ENCODE measurements at places on chromosomes 6 and 20.

- DNase-seq = no peak
Observed at GRCh38 chr6:84618046-84618752, 146.2 kb downstream of the TBX18 start.

- DNase-seq = no peak
Observed at GRCh38 chr20:831251-831650, 2.3 kb upstream of the FAM110A start.

GRCh38 chr20:62319346-62319909 is 16.6 kb downstream of the ADRM1 start:
- no peak for DNase-seq

DNA sequence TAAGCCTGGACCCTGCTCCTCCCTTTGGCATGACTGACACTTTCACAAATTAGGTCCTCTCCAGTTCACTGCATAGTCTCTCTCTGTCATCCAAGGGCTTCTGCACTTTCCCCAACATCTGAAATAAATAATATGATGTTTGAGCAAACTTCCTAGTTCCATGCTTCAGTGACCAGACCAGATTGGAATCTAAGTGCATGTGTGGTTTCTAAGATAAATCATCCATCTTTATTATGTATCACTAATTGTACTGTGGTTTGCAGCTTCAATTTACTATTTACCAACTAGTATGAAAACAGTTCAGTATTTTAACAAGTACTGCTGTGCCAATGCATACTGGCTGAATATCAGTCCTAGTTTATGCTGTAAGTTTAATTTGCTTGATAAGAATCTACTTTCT is 18.7 kb downstream of the SESN1 start:
- no peak for DNase-seq

DNA sequence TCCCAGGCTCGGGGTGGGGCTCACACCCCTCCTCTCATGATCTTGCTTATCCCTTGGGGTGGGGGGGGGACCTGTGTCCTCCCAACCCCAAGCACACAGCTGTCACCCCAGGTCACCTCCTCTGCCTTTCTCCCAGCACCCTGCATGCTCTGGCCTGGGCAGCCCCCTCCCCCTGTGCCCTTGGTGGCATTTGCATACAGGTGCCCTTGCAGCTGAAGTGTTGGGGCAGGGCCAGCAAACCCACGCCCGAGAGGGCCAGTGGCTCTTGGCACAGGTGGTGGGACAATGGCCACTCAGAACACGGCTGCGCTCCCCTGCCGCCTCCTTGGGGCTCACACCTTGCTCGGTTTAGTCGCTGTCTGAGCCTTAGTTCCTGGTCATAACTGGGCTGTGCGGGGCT is 11.3 kb upstream of the MYT1 start:
- DNase-seq = no peak

DNA sequence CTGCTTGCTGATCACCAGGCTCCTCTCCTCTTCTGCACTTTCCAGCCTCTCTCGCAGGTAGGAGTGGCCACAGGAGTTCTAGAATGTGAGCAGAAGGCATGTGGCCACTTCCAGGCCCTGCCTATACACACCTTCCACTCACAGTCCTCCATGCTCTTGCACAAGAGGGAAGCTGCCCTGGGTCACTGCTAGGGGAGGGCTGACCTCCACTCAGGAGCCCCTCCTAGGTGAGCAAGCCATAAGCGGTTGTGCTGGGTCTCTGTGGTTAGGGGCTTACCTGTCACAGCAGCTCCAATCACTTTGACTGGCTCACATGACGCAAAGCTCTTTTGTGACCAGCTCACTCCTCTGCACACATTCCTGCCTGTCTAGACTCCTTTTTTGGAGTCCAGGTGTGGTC is 68.2 kb downstream of the TMEM242 start:
- DNase-seq = no peak

DNA sequence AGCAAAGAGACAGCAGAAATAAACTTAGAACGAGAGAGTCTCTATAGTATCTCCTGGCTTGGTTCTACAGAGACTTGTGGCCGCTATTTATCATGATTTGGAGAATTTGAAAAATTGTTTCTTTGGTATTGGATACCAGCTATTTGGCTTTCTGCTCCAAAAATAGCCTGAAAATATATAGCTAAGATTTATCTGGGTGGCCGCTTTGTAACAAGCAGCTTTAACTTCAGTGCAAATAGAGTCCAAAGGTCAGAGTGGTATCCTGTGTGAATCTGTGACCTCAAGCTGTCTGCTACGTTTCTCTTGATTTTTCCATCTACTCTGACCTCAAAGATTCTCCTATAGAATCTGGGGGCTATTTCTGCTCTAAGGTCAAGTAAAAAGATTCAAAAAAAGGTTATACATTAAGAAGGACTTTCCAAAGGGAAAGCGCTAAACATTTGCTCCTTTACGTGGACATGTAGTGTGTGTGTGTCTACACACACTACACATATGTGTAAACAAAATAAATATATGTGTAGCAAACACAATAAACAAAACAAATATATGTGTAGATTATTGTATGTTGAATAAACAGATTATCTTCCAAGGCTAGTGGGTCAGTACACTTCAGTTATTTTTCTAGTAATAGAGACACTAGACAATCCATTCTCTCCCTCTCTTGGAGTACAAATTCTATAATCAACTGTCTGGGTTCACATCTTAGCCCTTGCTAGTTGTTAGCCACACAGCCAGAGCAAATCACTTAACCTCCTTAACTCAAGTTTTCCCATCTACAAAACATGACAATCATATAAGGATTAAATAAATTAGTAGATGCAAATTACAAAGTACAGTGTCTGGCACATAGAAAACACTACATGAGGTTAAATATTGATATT is 40.8 kb downstream of the CHD6 start:
- DNase-seq = peak; percentile 38

DNA sequence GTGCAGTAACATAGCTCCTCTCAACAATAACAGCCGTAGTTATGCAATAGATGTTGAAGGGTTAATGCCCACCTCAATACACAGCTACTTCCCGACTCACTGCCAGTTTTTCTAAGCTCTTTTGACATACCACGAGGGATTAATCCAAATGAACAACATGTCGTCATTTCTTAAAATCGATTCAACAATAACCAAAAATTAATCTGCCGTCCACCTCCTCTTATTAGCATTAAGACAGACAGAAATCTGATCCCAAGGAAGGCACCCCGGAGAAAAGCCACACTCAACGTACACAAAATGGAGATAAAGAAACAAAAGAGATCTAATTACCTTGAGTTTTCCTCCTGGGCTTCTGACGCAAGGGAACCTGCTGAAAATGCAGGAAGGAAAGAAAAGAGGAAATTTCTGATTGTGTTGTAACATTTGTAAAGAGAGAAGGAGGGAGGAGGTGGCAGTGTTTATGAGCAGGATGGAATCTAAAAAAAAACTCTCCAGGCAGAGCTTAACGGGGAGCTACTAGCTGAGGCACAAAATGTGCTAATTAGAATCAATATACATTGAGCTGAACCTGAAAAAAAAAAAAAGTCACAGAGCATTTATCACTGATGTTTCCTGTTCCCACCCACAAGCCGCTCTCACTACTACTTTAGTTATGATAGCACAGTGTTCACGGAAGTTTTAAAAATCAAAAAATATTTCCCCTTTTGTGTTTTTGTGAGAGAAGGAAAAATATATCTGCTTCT is 109.3 kb downstream of the IPCEF1 start:
- DNase-seq = no peak

DNA sequence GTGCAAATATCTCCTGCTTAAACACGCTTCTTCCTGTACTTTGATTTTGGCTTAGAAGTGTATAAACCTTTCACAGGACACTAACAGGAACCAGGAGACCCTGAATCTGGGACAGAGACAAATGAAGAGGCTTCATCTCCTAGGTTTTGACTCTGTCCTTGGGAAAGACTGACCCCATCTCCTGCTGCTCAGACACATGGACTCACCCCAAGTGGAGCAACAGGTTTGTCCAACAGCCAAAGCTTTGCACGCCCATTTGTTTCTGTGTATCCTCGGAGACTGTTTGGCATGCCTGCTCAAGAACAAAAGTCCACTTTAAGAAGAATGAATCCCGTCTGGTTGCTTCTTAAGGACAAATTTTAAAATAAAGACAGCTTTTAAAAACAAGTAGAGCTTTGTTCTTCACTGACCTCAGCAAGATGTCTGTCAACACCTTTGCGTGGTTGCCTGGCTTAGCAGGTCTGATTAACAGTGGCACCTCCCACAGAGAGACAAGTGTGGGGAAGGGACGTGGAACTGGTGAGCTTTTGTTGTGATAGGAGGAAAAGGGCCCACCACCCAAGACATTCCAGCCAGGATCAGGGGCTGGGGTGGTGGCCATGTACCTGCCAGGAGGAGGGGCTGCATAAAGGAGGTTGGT is 202.6 kb downstream of the SOD2 start:
- no peak for DNase-seq

DNA sequence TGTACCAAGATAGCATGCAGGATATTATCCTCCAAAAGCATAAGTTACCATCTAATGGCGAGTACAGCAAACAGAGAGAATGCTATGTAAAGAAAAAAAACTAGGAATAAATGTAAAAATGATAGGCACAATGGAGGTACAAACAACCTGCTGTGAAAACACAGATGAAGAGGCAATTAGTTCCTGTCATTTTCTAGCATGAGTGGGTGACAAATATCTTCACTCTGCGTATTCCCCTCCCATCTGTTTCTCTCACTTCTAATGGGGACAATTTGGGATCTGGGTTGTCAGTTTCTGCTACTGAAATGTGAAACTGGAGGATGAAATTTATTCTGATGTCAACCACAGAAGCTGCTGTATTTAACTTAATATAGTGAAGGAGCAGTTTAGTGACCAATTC is 11.7 kb upstream of the PTPRK start:
- no peak for DNase-seq

DNA sequence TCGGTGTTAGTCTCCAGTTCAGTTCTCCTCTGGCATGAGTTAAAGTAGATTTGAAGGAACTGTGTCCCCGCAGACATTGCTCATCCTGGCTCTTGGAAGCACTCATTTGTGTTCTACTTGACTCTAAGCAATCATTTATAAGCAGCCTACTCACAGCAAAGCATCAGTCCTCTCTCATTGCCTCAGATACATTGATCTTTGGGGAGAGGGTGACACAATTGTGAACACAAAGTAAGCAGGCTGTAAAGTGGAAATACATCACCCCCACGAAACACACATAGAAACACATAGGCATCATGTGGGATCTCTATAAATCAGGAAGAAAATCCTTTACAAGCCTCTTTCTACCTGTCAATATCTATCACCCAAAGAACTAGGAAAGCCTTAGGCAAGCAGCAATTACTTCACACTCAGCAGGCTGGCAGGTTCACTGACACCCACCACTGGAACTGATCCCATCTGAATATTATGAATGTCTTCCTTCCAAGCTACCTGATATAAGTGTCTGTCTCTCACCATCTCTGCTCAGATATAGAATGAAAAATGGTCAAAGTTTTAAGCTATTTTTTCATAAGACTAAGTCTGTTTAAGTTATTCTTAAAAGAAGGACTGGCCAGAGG is 675.8 kb downstream of the HACE1 start:
- no peak for DNase-seq

- DNase-seq = no peak
Observed at GRCh38 chr6:50025258-50025657, 3.5 kb upstream of the DEFB110 start.

DNA sequence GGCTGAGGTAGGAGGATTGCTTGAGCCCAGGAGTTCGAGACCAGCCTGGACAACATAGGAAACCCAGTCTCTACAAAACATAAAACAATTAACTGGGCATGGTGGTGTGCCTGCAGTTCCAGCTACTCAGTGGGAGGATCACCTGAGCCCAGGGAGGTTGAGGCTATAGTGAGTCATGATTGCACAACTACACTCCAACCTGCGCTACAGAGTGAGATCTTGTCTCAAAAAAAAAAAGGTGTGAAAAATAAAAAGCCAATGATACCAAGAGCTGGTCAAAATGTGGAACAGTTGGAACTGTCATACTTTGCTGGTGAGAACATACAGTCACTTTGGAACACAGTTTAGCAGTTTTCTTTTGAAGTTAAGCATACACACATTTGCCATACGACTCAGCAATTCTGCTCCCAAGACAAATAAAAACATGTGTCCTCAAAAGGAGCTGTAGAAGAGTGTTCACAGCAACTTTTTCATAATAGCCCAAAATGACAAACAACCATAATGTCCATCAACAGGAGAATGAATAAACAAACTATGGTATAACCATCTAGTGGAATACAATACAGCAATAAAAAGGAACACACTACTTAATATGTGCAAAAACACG is 21.6 kb upstream of the FKBP5 start:
- no peak for DNase-seq

- DNase-seq = no peak
Observed at GRCh38 chr6:136341967-136342366, 52.3 kb upstream of the BCLAF1 start.

DNA sequence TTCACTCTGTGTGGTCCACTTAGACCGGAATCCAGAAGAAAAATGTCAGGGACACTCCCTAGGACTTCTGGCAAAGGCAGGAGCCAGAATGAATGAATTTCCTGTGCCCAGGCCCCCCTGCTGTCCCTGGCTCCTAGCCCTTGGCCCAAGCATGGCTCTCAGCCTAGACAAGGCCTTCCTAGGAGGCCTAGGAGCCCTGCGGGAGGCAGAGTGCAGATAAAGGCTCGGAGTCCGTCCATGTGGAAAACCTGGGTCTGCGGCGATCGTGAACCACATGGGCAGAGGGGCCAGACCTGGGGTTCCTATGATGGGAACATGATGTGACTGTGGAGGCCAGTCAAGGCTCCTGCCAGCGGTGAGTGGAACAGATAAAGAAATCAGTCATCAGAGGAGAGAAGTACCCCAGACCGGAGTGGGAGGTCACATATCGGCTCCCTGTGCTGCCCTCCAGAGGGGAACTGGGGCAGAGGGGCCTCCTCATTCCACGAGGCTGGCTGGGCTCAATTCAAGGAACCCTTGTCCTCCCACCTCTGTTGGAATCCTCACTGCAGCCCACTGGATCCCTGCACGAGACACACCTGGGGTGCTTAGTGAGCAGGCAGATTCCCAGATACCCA is 5.9 kb upstream of the VSTM2L start:
- DNase-seq = no peak

DNA sequence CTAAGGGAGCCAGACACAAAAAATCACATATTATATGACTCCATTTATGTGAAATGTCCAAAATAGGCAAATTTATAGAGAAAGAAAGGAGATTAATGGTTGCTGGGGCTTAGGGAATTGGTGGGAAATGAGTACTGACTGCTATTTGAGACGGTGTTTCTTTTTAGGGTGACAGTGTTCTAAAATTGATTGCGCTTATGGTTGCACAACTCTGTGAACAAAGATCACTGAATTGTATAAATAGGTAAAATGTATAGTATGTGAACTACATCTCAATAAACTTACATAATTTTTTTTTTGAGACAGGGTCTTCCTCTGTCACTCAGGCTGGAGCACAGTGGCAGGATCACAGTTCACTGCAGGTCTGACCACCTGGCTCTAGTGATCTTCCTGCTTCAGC is 45.4 kb downstream of the REV3L start:
- DNase-seq = no peak

- DNase-seq = no peak
Observed at GRCh38 chr6:29146179-29146578, 24.5 kb upstream of the OR2J2 start.

DNA sequence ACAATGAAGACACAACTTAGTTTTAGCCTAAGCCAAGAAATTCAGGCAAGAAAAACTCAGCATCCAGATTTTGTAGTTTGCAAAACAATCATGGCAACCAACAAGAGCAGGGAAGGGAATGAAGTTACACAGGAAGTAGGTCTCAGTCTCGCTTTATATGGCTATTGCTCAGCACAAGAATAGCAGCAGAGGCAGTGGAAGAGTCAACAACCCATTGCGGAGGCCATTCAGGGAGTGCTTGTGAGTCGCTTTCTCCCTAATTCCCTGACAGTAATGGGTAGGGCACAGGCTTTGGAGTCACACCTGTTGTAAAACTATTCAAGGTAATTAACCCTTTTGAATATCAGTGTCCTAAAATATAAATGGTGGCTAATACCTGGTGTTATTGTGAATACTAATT is 238.5 kb downstream of the HDGFL1 start:
- no peak for DNase-seq

All from SW480 (cell line).